ENCODE measurements at places on chromosomes 11 and 22.

GRCh38 chr22:42185915-42186439, 55.4 kb upstream of the CYP2D6 start:
- DNase-seq = no peak

GRCh38 chr11:114774599-114775361, 96.5 kb downstream of the NXPE2 start:
- DNase-seq = peak; percentile 63

DNA sequence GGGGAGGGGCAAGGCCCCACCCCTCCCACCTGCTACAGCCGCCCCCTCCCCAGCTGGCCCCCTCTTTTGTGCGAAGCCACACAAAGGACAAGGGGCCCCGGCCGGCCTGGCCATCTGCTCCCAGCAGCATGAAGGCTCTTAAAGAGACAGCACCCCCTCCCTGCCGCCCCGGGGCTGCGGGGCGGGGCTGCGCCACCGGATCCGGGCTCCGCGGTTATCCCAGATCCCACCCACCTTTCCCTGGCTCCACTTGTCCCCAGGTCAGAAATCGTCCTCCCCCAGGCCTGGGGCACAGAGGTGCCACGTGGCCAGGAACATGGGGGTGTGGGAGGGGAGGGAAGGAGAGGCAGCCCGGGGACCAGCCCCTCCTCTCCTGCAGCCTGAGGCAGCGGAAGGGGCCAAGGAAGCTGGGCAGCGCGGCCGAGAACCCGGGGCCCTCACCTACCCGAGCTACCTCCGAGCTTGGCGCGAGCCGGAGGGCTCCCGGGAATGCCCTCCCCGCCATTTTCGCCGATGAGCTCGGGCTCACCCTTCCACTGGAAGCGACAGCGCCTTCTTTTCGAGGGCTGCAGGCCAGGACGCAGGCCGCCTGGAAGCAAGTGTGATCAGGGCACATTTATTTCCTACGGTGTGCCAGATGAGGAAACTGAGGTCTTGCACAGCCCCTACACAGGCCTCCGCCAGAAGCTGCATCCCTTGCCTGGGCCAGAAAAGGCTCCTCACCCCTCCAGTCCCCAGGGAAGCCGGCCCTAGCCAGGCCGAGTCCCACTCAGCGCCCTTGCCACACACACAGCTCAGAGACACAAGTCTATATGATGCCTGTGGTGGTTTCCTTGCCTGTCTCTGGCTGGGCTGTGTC, 2.5 kb upstream of the RCOR2 start:
- DNase-seq = no peak

DNA sequence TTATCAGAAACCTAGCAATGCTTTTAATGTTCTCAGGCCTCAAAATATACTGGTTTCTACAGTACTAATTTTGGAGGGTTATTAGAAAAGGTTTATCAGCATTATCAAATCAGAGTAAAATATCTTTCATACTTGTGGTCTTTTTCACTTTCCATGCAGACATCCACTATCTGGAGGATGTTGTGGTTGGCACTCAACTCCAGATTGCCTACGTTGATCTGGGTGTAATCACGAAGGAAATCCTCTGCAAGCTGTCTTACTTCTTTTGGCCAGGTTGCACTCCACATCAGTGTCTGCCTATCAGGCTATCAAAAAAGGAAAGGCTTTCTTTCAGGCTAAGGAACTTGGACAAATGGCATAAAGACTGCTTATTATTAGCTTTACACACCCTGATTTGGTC, 11.6 kb downstream of the DDX17 start:
- no peak for DNase-seq

DNA sequence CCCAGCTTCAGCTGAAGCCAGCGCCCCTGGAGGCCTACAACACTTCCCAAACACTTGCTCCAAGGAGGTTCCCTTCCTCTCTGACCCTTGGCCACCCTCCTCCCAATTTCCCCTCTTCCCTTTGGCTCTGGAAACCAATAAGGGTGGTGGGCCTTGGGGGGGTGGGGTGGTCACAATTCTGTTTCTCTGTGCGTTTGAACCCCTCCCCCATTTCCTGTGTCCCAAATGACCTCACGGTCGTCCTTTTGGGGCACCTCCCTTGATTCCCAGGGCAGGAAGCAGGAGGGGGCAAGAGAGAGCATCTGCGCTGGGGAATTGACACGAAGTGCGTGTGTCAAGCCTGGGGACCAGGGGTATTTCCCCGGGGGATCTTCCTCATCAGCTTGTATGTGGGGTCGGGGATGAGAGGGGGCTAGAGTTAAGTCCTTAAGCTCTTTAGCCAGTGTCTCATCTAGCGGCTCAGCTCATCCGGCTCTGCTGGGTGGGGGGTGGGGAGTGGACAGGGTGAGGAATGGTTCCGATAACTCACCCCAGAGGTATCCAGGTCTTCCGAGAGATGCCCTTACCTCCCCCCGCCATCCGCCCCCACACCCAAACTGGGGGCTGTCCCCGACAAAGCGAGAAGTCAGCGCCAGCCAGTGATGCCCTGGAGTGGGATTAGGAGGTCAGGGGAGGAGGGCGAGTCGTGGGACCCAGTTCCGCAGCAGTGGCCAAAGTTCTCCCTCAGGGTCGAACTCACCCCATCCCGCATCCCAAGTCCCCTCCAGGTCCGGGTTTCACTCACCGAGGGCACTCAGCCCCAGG, 587 bp downstream of the ESAM start:
- DNase-seq = no peak

DNA sequence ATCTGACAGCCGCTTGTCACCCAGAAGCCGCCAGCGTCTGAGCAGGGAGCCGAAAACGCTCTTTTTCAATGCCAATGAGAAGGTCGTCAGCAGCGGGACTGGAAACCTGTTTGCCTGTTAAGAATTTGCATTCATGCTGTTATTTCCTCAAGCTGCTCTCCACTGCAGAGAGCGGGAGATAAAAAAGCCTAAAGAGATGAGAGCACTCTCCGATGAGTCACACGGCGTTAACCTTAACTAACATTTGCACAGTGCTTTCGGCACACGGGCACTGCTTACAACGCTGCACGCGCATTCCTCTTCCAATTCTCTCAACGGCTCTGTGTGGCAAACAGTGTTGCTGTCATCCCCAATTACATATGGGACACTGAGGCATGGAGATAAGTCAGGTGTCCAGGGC, 40.0 kb upstream of the RTL6 start:
- DNase-seq = no peak

DNA sequence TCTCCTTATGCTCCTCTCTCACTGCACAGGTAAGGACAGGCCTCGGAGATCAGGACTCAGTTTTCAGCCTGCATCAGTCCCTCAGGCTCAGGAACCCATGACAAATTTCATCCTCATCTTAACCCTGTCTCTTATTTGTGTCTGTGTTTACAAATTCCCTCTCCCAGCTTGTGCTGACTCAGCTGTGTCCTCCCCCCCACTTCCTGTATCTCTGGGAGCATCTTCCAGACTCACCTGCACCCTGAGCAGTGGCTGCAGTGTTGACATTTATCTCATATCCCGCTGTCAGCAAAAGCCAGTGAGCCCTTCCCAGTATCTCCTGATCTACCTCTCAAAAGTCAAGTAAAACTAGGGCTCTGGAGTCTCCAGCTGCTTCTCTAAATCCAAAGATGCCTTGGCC, 65.6 kb upstream of the VPREB1 start:
- DNase-seq = no peak

- no peak for DNase-seq
These were observed 116.0 kb upstream of the TOP3B start for GRCh38 chr22:22098457-22099193.

- DNase-seq = no peak
These were observed 32.3 kb downstream of the FEZ1 start for GRCh38 chr11:125463590-125464269.

DNA sequence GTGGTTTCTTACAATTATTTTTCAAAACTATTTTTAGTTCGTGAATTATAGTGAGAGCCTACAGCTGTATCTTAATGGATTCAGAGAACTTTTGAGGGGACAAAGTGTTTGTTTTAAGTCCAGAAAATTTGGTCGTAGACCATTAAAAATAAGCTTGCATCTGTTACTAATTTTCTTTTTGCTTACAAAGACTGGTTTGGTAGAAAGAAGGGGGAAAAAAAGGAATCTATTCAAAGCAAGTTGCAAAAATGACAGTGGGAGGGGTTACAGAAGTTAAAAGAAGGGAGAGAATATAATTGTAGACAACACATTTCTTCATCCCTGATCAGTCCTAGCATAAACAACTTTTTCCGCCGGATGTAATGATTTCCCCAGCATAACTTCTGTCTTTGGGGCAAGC, 72.1 kb downstream of the AMOTL1 start:
- no peak for DNase-seq

GRCh38 chr11:128653801-128654231, 40.1 kb upstream of the FLI1 start:
- no peak for DNase-seq

GRCh38 chr22:43446037-43446803, 34.4 kb downstream of the MPPED1 start:
- DNase-seq = peak; percentile 38

DNA sequence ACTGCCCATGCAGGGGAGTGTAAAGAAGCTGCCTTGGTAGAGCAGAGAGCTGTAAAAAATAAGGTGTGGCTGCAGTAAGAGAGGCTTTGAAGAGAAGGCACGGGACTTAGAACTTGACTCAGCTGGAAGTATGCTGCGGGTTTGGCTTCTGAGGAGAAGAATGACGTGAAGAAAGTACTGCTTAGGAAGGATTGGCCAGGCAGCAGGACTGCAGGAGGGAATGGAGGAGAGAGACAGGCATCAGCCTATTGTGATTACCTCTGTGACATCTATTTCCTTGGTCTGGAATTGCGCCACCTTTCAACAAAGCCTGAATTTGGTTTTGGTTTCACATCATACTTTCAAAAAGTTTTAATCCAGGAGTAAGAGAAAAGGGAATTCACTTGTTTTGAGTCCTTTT, 22.5 kb downstream of the PRRG4 start:
- DNase-seq = no peak

- DNase-seq = no peak
These were observed 506.1 kb downstream of the MIAT start for GRCh38 chr22:27163162-27164137.

Data from spinal cord (tissue), 10 donors.